ENCODE measurements at places on chromosomes 7 and 10.

DNA sequence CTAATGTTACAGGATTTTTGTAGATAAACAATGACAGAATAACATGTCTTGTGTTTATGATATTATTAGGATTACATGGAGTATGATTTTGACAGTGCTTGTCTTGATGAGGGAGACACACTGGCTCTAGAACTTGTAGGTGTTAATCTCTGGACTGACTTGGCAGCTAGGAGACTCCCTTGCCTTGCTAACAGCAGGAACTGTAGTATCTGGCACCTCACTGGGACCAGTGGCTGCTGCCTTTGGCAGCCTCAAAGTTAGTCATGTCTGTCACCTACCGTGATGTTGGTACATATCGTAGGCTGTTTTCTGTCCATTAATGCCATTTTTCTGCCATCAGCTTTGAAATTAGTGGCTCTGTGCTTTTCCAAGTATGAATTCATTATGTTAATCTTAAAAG is 261.5 kb downstream of the CDK14 start:
- DNase-seq = no peak

DNA sequence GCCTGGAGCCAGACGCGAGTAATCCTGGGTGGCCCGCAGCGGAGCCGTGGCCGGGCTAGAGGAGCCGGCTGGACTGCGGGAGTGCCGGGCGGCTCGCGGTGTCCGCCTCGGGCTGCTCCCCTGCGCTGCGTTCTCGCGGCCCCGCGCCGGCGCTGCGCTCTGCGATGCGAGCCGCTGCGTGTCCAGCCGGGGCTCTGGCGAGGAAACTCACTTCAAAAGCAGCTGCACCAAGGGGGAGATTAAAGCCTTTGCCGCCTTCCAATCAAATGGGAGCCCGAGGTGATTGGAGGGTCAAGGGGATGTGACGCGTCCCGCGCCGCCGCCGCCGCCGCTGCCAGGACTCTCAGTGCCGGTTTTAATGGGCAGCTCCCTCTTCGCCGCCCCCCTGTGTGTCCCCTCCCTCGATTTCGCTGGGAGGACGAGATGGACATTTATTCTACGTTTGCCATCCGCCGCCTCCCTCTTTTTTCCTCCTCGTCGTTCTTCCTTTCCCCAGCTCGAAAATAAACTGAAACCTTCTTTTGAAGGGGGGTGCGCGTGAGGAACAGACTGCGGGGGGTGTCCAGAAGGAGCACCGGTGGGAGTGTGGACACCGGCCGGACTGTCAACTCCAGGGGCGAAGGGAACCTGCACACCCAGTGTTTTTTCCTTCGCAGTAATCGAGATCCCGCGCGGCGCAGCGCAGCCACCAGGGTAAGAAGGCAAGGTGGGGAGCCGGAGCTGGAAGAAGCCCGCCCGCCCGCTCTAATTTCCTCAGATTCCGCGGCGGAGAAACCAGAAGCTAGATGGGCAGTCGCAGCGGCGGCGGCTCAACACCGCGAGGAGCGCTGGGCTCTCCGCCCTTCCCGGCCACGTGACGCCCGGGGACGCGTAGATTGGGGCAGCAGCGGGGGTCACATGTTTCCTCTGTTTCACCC is at the start of gene ZNF503:
Gene ZNF503 (minus strand): TSS at position 196 of the 917 bp plus-strand sequence. CDS start 345 bp downstream, outside the sequence.
- no peak for DNase-seq

GRCh38 chr7:5766321-5766761 is 15.1 kb downstream of the RNF216 start:
- no peak for DNase-seq

GRCh38 chr10:20004087-20004523 is 187.9 kb downstream of the PLXDC2 start:
- no peak for DNase-seq

GRCh38 chr10:125521721-125522680 is 161.0 kb downstream of the TEX36 start:
- no peak for DNase-seq

- no peak for DNase-seq
These were observed 128.2 kb downstream of the PRKAG2 start for GRCh38 chr7:151748733-151749132.

DNA sequence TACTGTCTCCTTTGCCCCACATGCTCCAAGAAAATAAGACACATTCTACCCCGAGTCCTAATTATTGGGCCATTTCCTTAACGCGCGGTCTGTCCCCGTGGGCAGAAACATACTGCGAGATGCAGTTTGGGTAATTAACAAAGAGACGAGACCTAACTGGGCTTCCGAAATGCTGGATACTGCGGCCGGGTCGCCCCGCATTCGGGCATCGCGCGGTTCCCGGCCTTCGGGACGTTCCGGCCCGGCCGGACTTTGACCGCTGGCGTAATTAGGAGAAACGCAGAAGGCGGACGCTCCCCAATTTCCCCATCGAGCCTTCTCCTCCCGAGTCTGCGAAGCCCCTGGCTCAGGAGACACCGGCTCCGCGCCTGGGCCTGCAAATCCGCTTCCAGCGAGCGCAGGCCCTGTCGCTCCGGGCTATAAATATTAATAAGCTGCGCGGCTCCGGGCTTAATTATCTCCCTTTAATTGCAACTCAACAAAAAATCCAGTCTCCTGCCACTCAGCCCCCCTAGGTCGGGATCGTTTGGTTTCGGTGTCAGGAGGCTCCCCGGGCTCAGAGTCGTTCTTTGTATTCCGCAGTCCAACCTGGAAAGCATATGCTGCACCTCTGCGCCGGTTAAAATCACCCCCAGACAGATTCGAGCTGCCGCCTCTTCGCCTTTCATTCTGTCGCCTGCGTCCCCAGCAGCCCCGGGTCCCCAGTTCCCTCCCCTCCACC is 131.5 kb downstream of the SPAG6 start:
- no peak for DNase-seq

DNA sequence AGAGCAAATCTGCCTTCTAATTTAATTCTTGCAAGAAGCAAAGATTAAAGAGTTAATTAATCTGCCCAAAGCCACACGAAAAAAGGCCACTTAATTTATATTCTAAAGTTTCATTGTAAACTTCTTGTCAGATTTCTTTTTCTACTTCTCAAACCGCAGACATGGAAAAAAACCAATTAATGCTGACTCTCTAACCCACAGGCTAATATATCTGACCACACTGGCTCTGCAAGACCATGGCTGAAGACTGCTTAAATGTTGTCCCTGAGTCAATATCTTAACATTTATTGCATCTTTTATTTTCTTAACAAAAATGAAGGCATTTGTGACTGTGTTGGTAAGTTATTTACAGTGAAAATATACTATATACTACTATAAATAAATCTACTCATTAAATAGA is 234.0 kb upstream of the SP8 start:
- no peak for DNase-seq

GRCh38 chr10:115851695-115852094 is 421.3 kb downstream of the GFRA1 start:
- no peak for DNase-seq

GRCh38 chr10:132774902-132775863 is 10.8 kb downstream of the NKX6-2 start:
- no peak for DNase-seq

DNA sequence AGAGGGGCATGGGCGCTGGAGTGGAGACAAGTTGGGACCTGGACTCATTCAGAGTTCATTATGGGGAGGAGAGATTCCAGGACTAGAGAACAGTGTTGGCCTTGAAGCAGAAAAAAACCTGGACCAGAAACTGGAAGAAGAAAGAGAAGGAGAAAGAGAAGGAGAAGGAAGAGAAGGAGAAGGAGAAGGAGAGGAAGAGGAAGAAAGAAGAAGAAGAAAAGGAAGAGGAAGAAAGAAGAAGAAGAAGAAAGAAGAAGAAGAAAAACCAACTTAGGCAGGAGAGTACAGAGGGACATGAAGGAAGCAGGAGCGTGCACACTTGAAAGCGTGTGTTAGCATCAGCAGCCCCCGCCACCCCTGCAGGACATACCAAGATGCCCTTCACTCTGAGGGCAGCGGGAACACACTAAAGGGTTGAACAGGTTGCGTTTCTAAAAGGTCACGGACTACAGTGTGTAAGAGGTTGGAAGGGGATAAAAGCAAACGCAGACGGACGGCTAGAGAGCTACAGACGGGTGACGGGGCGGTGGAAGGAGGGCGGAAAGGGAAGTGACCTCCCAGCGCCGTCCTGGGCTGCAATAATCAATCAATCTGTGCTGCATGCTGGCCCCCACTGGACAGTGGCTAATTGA is 95.3 kb downstream of the SEC61G start:
- no peak for DNase-seq

- no peak for DNase-seq
These were observed 75.3 kb downstream of the CALN1 start for GRCh38 chr7:72336632-72337389.

- DNase-seq = no peak
These were observed 183.7 kb downstream of the SORCS1 start for GRCh38 chr10:106980495-106981451.

Data from activated CD4-positive, alpha-beta T cell treated with anti-CD3 and anti-CD28 coated beads for 4 hours (primary cell).